ENCODE measurements at places on chromosomes 2 and 18.

- DNase-seq = no peak
Observed at GRCh38 chr2:199364153-199364552, 93.6 kb downstream of the SATB2 start.

GRCh38 chr2:170206246-170206645, 28.3 kb downstream of the MYO3B start:
- DNase-seq = no peak

DNA sequence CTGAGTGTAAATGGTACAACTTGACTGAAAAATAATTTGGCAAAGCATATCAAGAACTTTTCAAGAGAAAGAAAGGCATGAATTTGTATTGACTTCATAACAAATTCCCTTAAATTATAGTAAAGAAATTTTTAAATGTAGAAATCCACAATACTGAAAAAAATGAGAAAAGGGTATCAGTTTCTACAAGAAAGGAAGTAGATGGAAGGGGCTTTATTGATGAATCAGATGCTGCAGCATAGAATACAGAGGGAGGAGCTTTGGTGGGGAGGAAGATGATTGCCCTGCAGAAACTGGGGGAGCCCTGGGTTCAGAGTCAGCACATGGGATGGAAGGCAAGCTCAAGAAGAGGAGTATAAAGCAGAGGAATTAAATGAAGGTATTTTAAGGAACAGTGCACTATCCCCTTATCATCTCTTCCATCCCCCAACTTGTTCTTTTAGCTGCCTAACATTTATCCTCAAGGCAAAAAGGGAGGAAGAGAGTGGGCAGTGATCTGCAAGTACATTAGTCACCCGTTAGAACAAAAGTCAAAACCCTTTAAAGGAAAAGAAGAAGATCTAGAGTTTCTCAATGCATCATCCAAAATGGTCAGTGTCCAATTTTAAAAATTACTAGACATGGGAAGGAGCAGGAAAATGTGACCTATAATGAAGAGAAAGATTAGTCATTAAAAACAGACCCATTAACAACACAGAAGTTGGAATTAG, 77.7 kb downstream of the KCTD18 start:
- no peak for DNase-seq

GRCh38 chr2:205969584-205969983, 116.4 kb downstream of the INO80D start:
- DNase-seq = no peak

DNA sequence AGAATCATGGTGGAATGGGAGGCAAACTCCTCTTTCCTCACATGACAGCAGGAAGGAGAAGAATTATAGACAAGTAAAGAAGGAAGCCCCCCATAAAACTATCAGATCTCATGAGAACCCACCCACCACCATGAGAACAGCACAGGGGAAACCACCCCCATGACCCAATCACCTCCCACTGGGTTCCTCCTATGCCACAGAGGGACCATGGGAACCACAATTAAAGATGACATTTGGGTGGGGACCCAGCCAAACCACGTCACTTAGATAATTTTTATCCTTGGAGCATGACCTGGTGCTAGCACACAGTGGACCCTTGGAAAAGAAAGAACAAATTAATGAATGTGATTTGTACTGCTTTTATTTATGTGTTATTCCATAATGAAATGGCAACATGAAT, 188.6 kb upstream of the NCKAP5 start:
- DNase-seq = no peak

DNA sequence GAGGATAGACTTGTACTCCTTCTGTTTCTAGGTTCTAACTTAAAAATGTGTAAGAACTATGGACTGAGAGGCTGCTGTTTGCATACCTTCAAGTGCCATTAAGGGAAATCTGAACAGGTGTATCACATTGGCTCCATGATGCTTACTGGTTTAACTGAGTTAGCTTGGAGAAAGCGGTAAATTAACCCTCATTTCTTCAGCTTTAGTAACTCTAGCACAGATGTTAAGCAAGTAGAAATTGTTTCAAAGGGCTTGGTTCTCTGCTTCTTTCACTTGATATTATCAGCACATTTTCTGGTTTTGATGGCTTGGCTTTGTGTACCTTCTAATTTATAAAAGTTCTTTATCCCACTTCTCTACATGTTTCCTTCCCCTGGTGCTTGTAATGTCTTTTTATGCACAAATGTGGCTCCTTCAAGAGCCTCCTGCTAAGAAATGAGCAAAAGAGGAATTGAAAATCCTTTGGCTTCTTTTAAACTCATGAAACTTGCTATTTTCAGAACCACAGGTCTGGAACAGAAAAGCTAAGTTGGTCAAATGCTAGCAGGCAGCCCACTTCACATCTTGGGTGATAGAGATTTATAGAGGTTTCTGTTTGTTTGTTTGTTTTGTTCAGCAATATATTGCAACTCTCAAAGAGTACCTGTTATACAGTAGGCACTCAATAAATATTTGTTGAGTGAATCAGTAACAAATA, 249.9 kb upstream of the THUMPD2 start:
- no peak for DNase-seq

DNA sequence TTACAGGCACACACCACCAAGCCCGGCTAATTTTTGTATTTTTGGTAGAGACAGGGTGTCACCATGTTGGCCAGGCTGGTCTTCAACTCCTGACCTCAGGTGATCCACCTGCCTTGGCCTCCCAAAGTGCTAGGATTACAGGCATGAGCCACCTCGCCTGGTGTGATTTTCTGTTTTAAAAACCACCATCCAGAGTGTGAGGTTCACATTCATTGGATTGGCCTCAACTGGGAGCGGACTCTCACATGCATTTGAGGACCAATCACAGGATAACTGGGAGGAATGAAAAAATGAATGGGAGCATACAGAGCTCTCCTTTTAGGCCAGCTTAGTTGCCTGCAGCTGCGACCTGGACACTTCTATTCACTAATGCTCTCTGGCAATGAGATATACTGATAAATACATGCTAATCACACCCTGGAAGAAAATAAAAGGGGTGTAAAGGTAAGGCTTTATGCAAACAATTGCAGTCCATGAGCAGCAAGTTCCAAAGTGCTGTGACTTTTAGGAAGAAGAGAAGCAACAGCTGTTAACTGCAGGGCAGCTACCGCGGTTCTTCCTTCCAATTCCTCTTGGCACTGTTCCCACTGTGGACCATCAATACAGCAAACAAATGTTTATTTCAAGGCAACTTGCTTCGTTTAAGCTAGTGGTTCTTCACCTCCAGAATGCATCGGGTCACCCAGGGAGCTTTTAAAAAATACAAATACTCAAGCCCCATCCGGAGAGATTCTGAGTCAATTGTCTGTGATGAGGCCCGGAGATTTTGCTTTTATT, 49.5 kb upstream of the FZD5 start:
- no peak for DNase-seq

- DNase-seq = peak; percentile 53
Observed at GRCh38 chr2:173355132-173355865, 627 bp downstream of the CDCA7 start.

Measured in kidney capillary endothelial cell (primary cell).